ENCODE measurements at places on chromosomes 2 and 18.

DNA sequence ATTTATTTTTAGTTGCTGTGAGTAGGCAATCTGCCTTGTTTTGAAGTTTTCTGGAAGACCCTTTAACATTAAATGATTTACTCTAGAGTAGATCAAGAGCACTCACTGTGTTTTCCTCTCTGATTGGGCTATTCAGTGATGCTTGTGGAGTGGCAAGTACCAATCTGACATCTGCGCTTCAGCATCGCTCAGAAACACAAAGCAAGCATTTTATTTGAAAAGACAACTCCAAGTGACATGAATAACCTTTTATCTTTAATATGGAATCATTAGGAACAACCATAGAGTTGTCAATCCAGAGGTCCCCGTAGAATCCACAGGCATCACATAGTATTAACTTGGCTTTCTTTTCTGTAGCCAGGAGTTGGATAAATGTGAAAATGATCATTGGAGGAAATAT is 114.7 kb downstream of the CPS1 start:
- no peak for DNase-seq

- DNase-seq: no peak
Observed at GRCh38 chr18:12564378-12564777, 93.5 kb downstream of the SPIRE1 start.

DNA sequence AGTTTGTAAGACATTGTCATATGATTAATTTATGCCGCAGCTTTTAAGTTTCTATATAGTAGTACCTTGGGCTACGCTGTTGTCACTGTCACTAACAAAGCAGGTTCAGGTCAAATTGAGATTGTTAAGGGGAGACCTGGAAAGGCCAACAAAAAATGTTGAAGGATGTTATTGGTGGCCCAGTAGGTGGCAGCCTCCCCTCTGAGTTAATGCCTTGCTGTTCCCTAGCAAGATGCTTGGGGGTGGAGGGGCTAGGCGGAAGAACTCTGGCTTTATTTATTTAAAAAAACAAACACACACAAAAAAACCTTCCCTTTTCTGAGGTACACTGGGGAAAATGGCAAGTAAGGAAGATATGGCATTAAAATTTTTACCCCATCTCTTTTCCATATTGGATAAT is 128.3 kb upstream of the ATP5MC3 start:
- DNase-seq: peak; percentile 61

- DNase-seq: no peak
Observed at GRCh38 chr2:226477221-226478108, 322.2 kb downstream of the IRS1 start.

DNA sequence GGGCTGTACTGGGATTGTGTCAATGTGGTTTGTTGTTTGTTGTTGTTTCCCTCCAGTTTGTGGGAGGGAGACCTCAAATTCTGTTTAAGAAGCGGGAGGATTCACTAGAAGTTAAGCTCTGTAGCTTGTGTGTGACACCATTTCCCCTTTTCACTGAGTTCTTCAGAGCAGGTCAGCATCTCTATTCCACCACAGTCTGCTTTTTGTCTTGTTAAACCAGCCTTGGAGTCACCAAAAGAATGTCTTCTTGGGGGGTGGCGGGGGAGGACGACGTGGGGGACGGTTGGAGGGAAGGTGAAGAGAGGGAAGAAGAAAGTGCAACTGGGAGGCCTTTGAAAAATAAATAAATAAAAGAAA is 2.3 kb upstream of the BCL11A start:
- no peak for DNase-seq

DNA sequence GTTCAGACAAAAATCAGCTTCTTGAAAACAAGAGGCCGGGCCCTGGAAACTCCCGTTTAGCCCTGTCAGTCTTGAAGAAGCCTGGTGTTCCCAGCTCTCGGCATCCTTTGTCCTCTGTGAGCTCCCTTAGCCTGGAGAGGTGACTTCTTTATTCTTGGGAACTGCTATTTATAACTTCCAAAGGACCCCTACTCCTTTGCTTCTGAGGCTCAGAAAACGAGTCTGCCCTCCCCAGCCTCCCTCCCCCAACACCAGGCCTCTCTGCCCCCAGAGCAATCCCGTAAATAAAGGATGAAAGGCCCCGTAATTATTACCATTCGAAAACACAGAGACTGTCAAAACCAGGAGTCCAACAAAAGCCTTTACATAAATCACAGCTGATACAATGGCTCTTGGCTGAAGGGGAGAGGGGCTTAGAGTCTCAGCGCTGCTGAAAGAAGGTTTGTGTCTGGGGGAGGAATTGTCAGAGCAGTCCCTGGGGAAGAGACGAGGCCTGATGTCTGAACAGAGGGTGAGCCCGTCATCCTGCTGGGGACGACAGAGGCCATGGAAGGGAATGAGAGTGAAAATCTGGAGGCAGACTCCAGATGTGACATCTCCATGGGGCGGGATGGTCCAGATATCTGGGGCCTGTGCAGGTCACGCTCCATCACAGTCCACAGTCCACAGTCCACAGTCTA is 283.0 kb downstream of the MYCN start:
- DNase-seq: no peak

GRCh38 chr2:101770726-101771125 is 73.2 kb downstream of the MAP4K4 start:
- DNase-seq: no peak
